ENCODE measurements at places on chromosomes 11 and 22.

DNA sequence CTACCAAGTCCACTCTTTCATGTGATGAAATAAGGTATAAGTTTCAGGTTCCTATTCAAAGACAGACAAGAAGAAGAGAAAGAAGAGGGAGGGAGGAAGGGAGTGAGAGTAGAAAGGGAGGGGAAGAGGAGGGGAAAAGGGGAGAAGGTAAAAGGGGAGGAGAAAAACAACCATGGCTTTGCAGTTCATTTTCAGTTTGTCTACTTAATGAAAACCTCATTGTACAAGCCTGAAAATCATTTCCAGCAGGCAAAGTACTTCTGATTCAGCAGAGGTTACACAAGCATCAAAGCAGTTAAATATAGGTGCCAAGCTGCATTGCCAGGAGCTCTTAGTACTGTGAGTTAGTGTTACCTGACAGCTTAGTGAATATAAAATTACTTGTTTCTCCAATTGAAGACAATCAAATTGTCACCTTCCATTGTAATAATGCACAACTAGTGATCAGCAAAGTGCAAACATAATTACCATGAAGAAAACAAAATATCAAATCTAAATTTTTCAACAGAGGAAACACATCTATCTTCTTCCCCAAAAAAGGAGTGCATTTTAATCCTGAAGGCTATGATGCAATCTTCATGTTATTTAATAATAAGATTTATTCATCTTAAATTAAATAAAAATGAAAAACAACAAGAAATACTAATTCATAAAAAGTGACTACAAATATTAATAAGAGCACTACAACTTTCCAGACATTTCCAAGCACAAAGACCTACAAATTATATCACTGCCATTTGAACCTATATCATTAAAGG, 8.2 kb downstream of the SOX6 start:
- no peak for DNase-seq

DNA sequence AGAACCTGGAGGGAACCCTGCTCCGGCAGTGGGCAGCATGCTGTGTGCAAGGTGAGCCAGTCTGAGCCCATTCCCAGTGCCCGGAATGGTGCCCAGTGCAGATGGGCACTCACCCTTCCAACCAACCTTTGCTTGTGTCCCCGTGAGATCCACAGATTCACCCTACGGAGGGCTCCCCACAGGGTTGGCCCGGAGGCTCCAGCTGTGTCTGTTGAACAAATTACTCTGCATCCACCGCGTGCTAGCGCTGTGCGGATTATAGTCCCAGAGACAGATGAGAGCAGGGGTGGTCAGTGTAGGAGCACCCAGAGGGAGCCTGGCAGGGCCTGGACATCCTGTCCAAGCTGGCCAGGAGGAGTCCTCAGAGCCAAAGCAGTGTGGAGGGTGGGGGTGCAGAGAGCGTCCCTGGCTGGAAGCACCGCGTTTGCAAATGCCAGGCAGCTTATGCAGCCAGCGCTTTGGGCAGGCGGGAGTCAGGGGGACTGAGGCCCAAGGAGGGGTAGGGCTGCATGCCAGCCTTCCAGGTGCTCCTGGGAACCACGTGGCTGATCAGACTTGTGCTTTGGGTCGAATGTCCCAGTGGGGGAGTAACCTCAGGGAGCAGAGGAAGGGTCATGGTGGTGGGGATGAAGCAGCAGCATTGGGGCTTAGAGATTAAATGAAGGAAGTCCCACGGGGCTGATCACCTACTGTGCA, 80.5 kb downstream of the KCNQ1 start:
- no peak for DNase-seq

DNA sequence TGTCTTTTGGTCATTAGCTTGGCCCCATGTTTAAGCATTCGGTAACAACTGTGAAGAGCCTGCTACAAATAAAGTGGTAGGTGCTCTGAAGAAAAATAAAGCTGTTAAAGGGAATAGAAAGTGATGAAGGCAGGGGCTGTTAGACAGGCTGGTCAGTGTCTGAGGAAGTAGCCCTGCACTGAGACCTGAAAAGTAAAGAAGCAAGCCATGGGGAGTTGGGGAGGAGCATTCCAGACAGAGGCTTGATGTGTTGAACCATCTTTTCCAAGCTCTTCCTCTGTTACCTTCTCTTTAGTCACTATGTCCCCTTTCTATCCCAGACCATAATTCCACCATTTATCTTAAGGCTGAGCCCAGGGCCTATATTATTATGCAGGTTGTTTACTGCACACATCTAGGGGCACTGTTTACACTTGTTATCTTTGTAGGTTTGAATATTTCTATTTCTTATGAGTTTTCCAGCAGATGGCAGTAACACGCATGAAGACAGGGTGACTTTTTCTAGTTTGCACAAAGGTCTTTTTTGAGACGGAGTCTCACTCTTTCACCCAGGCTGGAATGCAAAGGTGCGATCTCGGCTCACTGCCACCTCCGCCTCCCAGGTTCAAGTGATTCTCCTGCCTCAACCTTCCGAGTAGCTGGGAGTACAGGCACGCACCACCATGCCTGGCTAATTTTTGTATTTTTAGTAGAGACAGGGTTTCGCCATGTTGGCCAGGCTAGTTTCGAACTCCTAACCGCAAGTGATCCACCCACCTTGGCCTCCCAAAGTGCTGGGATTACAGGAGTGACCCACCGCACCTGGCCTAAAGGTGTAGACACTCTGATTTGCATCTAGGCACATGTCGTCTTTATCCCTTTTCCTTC, 23.0 kb downstream of the ZFTA start:
- DNase-seq: no peak

- no peak for DNase-seq
Measured at GRCh38 chr11:14668731-14669301, 25.2 kb downstream of the PDE3B start.

DNA sequence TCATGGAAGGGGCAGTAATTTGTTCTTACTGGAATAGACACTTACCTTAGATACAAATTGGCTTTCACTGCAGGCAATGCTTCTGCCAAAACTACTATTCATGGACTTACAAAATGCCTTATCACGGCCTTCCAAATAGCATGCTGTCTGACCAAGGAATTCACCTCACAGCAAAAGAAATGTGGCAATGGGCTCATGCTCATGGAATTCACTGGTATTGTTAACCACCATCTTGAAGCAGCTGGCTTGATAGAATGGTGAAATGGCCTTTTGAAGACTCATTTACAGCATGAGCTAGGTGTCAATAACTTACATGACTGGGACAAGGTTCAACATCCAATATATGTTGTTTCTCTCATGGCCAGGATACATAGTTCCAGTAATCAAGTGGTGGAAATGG, 21.9 kb downstream of the OR5B21 start:
- no peak for DNase-seq

DNA sequence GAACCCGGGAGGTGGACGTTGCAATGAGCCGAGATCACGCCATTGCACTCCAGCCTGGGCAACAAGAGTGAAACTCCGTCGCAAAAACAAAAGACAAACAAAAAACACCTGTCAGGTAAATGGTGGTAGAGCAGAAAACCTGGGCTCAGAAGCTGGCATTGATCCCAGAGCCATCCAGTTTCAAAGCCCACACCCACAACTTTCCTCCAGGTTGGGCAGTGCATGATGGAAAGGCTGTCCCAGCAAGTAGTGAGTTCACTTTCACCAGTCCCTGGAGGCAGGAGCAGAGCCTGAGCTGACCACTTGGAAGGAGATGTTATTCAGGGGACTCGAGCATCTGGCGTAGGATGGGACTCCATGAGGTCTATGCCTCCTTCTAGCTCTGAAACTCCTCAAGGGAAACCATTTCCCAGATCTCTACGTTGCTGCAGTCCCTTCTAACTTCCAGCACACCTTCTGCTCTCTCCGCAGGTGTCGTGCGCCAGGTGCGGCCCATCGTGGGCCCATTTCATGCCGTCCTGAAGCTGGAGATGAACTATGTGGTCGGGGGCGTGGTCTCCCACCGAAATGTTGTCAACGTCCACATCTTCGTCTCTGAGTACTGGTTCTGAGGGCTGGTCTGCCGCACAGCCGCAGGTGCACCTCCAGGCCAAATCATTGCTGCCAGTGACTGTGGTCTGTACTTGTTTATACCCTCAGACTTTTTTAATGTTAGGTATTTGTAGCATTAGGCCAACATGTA, 71.6 kb upstream of the ATXN10 start:
- no peak for DNase-seq

- no peak for DNase-seq
Measured at GRCh38 chr22:27094633-27095308, 437.4 kb downstream of the MIAT start.

DNA sequence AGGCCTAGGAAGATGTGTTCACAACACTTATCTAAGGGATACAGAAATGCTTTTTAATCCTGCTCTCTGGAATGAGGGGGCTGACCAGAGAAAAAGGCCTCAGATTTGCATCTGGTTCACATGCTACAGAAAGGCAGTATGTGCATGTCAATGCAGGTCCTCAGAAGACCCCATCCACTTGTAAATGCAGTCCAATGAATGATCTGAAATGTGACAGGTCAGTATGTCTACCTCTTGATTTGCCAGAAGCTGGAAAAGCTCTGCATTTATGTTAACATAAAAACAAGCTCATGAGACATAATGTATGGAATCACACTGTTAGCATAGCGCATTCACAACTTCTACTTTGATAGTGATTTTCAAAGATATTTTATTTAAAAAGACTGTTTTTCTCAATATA, 367.4 kb upstream of the CHORDC1 start:
- no peak for DNase-seq

GRCh38 chr11:12420706-12421105, 43.3 kb downstream of the PARVA start:
- DNase-seq: no peak

DNA sequence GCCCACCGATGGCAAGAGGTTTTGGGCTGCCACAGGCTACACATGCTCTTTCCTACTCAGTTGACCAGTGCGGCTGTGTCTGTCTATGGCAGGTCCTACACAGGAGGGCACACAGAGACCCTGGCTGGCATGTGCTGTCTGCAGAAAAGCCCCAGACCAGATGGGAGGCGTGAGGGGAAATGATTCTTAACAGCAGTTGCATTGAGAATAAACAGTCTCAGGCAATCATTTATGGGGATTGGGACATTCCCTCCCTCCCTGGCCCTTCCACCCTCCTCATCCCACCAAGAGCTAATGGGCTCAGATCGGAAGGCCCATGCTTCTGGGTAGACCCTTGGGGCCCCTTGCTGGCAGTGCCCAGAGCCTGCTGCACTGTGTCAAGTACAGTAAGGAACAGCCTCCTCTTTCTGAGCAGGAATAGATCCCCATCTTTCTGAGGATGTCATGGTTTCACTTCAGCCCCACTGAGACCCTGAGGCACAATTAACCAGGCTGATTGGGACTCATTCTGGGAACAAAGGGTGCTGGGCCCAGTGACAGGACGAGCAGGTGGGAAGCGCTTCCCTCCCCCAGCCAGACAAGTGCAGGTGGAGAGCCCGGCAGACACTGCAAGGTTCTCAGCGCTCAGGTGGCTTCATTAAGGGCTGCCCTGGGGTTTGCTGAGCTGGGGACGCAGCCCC, 28.3 kb downstream of the TSPAN18 start:
- DNase-seq: no peak

DNA sequence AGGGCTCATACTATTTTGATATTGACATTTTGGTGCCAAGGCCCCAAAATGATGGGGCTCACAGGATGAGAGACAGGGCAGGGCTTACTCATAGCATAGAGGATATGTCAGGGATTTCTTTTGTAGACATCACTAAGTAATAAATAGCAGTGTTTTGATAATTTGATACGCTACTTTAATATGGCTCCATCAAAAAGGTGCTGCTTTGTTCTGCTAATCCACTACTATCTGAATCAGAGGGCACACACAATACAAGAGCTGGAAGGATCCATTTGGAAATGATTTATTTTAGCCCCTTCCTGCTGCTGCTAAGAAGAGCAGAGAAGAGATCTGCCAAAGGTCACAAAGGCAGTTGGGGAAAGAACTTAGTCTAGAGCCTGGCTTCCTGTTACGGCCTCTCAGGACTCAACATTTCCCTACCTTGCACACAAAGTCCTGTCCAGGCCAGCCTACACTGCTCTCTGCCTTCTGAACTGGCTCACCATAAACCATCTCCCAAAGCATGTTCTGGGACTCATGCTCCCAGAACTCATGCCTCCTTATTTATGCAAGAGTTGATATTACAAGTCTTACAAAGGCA, 261.3 kb upstream of the ARHGAP20 start:
- DNase-seq: no peak

GRCh38 chr11:107851704-107852310, 6.8 kb downstream of the SLC35F2 start:
- DNase-seq: no peak

- no peak for DNase-seq
Measured at GRCh38 chr11:12897867-12898266, 111.2 kb upstream of the RASSF10 start.

- no peak for DNase-seq
Measured at GRCh38 chr11:92698742-92699141, 270.7 kb upstream of the MTNR1B start.

DNA sequence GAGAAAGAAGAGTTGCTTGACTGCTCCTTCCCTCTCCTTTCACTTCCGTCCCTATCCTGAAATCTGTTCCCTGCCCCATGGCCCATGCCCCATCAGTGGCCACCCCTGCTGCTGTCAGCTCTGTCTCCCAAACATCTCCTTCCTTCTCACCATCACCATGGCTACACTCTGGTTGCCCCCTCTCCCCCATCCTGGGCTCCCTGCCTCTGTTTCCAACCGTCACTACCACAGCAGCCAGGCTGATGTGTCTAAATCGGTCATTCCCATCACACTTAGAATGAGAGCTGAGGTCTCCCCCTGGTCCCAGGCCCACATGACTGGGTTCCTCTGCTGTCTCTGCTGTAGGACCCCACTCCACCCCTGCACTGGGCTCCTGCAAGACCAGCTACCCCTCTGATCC, 54.6 kb upstream of the EIF3D start:
- DNase-seq: no peak

- DNase-seq: no peak
Measured at GRCh38 chr11:34891611-34892010, 24.6 kb downstream of the APIP start.

DNA sequence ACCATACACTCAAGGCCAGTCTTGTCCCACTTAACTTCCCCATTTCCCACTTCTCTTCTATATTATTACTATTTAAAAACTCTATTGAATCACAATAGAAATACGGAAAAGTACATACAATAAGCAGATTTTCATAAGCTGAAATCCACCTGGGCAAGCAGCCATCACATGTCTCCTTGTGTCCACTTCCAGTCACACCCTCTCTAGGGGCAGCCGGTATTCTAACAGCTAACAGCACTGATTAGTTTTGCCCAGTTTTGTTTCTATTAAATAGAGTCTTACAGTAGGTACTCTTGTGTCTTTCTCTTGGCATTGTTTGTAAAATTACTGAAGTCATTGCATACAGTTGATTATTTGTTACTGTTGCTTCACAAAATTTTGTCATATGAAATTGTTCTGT, 37.8 kb downstream of the PPP6R3 start:
- no peak for DNase-seq

- DNase-seq: no peak
Measured at GRCh38 chr22:44406341-44407170, 91.5 kb downstream of the RTL6 start.
